ENCODE measurements at places on chromosomes 16 and 17.

GRCh38 chr16:86818671-86819532, 240.6 kb downstream of the FOXL1 start:
- no peak for DNase-seq

GRCh38 chr17:8552577-8553320, 77.8 kb downstream of the MYH10 start:
- no peak for DNase-seq

GRCh38 chr17:56594320-56595107, 1.0 kb downstream of the NOG start:
- DNase-seq, result peak; percentile 63

GRCh38 chr16:79201436-79201835, 399.1 kb downstream of the MAF start:
- no peak for DNase-seq

DNA sequence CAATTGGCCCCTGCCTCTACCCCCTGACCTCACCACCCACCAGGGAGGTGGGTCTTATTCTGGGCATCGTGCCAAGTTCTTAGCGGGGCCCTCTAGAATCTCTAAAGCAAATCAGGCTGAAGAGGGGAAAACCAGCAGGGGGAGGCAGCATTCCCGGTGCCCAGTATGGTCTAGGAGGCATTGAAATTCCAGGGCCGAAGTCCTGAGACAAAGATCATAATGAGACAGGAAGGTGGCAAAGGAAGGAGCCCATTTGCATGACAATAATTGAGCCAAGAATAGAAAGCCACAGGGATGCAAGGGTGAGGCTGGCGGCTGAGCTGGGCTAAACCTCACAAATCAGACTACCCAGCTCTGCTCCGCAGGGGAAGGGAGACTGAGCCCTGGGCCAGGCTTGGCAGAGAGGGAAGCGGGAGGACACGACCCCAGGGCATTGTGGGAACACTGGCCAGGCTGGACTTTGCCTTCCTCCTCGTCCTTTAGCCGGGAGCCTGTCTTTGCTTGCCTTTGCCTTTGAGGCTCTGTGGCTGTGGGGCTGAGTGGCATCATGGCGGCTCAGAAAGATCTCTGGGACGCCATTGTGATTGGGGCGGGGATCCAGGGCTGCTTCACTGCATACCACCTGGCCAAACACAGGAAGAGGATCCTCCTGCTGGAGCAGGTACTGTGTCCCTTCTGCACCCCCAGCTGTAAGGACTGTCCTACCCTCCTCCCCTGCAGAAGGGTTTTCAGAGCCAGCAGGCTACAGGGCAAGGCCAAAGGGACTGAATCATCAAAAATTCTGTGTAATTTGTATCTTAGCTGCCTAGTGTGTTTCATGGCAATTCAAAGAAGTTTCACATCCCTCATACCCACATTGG, at the start of gene PIPOX:
Gene PIPOX (plus strand): TSS at position 463 of the 860 bp plus-strand sequence. CDS start 85 bp downstream, at position 548.
- no peak for DNase-seq

DNA sequence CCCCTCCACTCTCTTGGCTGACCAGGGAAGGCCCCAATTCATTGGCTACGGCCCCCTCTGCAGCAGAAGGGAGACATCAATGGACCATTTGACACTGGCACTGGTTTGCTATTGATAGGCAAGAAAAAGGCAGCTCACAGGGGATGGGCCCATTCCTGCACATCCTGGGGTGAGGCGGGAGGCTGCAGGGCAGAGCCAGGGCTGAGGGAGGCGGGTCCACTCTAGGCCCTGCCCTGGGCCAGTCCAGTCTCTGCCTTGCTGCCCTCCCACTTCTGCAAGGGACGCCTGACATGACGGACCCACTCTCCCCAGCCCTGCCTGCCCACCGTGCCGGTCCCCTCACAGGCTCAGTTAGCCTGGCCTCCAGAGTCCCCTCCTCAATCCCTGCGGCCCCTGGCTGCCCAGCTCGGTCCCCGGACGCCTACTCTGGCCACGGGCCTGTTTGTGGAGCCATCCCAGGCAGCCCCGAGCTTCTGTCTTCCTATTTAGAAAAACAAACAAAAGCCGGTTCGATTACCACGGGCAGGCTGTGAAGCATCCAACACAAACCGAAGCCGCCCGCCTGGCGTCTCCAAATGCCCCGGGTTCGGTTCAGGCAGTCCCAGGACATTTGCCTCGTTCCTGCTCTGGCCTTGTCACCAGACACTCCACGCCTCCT, 160.7 kb downstream of the IRX5 start:
- DNase-seq, result no peak

GRCh38 chr17:41184480-41184961, at the start of gene KRTAP4-1:
Gene KRTAP4-1, minus strand, starts transcription at chr17:41184911. Its CDS starts 57 bp downstream, at chr17:41184854.
- DNase-seq, result no peak

DNA sequence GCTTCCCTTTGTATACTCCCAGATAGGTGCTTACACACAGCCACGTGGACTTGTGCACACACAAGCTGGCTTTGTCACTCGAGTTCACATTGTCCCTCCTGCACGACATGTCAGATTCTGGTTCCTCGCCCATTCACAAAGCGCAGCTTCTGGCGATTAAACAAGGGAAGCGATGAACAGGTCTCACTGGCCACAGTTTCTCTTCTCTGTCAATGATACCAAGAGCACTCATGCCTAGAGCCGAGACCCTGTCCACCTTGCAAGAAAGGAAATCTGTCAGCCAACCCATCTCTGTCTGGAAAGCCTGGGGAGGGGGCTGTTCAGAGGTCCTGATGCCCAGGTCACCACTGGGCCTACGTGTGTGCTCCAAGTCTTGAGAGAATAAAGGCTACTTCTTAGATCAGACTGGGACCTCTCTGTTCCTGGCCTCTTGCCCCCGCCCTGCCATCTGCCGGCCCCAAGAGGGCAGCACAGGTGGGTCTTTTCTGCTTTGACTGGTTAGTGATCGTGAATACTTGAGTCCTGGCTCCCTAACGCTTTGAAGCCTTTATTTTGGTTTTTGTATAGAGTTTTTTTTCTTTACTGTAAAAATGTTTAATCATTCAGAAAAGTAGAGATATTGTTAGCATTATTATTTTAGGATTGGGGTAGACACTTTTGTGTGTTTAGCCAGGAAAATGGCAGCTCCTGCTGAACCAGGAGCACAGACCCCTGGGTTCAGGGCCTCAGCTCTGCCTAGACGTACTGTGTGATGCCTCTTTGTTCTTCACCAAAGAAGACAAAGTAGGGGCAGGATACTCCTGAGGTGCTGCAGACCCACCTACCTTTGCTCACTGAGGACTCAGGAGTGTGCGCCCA, 104.7 kb downstream of the MRM1 start:
- peak; percentile 69 for DNase-seq

GRCh38 chr17:51647826-51648225, 387.5 kb downstream of the UTP18 start:
- DNase-seq, result no peak

- DNase-seq, result no peak
Measured at GRCh38 chr16:12545792-12546342, 257.8 kb downstream of the CPPED1 start.

- DNase-seq, result no peak
Measured at GRCh38 chr16:4056161-4057105, 59.8 kb downstream of the ADCY9 start.

DNA sequence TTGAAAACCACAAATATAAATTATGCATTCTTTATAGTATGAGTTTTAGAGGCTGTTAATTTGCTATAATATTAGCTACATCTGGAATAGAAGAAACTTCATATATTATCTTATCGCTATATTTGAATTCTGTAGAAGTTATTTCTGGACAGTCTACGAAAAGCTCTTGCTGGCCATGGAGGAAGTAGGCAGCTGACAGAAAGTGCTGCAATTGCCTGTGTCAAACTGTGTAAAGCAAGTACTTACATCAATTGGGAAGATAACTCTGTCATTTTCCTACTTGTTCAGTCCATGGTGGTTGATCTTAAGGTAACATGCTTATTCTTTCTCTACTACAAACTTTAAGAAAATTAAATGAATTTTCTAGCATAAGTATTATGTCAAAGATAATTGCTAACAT, 96.8 kb downstream of the OMG start:
- no peak for DNase-seq

DNA sequence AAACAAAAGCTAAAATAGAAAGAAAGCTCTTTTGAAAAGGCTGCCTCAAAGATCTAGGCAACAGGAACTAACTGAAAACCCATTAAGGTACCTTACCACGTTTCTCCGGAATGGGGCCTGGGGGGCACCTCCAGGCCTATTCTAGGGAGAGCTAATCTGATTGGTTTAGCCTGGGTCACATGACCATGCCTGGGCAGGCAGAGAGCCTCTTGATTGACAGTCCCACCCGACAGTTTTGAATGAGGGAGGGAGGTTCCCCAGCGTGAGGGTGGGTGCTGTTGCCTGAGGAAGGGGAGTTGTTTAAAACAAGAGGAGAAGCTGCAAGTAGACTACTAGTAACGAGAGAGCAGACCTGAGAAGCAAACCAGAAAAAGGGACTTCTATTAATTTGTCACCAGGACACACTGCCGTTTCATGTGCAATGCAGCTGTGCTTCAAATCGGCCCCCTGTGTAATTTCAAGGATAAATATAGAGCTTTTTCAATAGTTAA, 143.4 kb upstream of the HS3ST2 start:
- DNase-seq, result no peak

- no peak for DNase-seq
Measured at GRCh38 chr17:1606352-1606985, 22.2 kb downstream of the SLC43A2 start.

GRCh38 chr16:76661691-76662235, 384.6 kb downstream of the CNTNAP4 start:
- no peak for DNase-seq

- DNase-seq, result no peak
Measured at GRCh38 chr17:61217878-61218437, 181.7 kb upstream of the TBX2 start.

GRCh38 chr16:58831386-58831785, 97.3 kb upstream of the GOT2 start:
- no peak for DNase-seq

DNA sequence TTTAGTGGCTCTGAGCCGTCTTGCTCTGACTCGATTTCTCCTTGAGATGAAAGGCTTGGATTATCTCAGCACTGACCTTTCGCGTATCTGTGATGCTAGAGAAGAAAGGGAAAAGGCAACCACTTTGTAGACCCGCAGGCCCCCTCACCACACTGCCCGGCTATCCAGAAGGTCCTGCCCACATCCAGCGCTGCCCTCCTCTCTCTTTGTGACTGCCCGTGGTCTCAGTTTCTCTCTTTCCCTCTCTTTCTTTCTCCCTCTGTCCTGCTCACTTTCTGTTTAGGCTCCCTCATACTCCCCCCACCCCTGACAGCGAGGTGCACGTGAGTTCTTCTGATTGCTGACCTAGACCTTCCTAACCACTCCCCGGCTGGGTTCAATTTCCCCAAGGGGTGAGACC, 12.8 kb upstream of the TBX21 start:
- no peak for DNase-seq

DNA sequence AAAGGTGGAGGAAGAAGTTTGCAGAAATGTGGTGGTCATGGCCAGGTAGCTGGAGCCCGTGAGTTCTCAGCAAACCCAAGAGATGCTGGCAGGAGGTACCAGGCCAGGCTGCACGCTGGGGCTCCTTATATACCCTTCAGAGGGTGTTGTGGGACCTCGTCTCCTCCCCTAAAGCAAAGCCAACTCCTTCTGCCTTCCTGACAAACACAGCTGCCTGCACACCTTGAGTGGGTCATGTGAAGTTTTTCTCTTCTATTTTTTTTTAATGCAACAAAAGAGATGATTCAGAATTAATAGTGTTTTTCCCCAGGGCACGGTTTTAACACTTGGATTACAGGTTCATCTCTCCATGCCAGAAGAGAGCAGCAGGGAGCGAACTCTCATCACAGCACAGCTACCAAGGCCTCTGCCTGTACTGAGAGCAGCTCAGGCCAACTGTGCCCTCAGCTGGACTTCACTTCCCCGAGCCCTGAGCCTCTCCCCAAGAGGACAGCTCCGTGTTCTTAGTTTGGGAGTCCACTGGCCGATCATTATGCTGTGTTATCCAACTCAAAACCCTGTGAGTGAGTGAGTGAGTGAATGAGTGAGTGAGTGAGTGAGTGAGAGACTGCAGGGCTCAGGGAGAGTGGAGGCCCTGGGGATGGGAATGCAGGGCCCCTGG, at the start of gene KRT15:
Gene KRT15 (minus strand): TSS at position 102 of the 661 bp plus-strand sequence. CDS start 63 bp downstream, at position 39.
- DNase-seq, result no peak

GRCh38 chr16:55248058-55248457, 75.9 kb upstream of the IRX6 start:
- no peak for DNase-seq

DNA sequence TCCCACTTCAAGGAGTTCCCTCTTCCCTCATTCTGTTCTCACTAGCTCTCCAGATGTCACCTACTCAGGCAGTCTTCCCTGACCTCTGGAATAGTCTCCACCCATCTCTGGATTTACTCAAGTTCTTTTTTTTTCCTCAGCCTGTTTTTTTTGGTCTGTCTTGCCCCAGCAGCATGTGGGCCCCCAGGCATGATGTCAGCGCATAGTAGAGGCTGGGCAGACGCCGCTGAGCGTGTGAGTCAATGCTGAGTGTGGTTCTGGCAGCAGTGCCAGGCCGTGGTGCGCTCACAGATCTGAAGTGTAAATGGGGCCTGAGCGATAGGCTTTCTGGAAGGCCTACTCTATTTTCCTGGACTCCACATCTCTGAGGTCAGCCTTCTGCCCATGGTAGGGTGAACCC, 2.7 kb upstream of the KCNJ18 start:
- DNase-seq, result no peak

DNA sequence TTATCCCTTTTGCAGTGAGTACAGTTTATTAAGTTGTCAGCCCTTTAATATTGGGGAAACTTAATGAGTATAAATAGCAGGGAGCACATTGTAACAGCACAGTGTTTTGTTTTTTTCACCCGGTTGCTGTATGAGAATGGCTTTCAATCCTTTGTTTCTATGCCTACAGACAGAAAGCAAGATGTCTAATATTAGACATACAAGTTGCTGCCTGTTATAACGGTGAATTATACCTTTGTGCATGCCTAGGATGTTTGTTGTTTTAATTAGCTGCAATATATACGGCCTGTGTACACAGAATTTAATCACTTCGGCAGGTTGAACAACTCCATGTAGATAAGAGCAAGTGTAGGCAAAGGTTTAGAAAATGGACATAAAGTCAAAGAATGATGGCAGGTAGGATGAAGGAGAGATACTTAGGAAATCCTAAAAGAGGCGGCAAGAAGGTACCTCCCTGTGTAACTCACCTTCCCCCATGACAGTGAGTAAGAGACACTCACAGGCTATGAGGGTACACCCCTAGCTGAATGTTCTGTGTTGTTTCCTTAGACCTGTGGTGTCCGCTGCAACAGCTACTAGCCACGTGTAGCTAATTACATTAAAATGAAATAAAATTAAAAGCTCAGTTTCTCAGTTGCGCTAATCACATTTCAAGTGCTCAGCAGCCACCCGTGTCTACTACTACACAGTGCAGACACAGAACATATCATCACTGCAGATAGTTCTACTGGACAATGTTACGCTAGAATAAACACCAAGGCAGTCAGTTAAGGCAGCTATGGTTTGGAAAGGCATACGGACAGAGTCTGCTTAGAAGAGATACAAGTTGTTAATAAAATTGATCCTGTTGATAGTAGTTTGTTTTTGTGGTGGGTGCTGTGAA, 10.9 kb downstream of the SLC7A6OS start:
- no peak for DNase-seq

DNA sequence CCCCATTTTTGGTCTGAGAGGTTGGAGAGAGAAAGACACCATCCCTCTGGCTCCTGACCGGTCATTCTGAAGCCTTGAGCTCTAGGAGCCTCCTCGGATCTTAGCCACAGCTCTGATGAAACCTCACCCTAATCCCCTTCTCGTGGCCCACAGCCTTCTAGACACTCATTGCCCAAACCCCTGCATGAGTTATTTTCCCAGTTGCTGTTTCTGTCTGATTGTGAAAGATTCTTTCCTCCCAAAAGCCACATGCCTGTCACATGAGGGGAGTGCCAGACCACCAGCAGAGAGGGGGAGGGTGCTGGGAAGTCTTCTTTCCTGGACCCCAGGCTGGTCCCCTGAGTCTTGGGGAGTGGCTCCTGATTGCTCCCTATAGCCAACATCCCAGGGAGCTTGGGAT, 17.6 kb upstream of the ABR start:
- DNase-seq, result no peak
